ENCODE measurements at places on chromosomes 3 and 15. TPM values are rescaled to one million over a fixed set of nuclear protein-coding genes. Genes with fewer than 3 reads are reported as not detected.

DNA sequence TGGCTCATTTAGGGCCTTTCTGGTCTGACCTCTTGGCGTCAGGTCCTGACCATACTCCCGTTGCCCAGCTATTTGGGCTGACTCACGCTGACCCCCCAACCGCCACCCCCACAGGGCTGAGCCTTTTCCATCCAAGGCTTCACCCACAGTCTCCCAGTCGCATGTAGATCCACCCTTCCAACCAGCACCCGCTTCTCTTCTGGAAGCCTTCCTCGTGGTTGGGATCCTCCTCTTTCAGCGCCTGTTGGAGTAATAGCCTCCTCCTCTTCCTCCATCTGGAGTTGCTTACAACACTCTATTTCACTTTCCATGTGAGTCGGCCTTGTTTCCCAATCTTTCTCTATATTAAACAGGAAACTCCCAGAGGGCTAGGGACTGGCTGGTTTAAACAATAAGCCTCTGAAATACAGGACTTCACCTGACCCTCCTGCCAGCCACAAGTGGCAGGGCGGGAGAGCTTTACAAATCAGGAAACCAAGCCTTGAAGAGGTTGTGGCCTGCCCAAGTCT lies 2.1 kb upstream of the ALAS1 start:
- DNase-seq = no peak

DNA sequence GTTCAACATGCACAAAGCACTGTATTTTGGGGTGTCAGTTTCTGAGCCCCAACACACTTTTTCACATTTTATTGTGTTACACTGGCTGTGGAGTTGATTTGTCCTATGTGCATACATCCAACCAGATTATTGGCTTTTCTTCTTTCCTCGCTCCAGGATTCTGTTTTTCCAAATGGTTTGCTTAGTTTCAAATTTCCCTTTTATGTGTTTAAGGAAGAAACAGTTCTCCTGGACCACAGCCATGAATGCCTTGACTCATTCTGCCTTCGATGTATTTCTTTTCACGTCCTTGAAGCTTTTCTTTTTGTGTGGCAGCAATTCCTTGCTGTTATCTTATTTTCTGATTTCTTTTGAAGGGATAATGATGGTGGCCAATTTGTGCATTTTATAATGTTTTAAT lies 53.8 kb downstream of the CACNA2D3 start:
- DNase-seq = no peak

DNA sequence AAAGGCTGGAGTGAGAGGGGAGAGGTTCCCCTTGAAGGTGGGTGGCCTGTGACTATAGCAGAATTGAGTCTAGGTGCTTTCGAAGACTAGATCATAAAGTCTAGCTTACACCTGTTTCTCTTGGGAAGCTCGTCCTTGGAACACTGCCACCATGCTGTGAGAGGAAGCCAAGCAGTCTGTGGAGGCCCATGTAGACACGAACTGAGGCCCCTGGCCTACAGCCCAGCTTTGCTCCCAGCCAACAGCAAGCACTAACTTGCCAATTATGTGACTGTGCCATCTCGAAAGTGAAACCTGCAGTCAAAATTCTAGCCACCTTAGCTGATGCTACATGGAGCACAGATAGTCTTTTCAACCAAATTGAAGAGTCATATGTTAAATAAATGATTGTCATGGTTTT lies 190.5 kb upstream of the NECTIN3 start:
- DNase-seq = peak; percentile 4

The TEX55 gene
- total RNA-seq = not detected

GRCh38 chr15:69125236-69125635 lies 35.2 kb upstream of the GLCE start:
- DNase-seq = no peak

- no peak for DNase-seq
These were observed 384.2 kb downstream of the CGGBP1 start for GRCh38 chr3:87674397-87675161.

The C3orf22 gene
- total RNA-seq = not detected

DNA sequence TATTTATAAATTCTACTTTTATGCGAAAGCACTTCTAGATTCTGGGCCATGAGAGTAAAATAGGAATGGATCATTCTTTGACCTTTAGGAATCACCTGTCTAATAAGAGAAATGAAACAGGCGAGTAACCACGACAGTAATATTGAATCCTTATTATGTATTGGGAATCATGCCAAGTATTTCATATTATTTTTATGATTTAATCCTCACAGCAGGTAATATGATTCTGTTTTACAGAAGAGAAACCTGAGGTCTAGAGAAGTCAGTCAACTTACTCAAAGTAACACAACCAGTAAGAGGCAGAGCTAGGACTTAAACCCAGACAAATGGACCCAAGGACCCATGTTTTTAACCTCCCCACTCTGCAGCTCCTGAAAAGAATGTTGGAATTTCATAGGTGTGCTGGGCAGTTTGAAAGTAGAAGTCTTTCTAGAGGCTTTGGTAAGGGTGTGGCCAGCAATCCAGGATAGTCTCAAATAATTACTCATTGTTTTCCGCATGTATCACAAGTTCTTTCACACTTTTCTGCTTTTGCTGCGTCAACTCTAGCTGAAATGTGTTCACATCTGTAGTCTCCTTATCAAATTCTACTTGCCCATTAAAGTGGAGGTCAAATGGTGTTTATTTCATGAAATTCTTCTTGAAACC lies 181.7 kb downstream of the TPRG1 start:
- DNase-seq = no peak

The HOMER2 gene
- 51.6 TPM for total RNA-seq

The EEFSEC gene
- 29.4 TPM for total RNA-seq

GRCh38 chr15:25504307-25504706 lies 65.5 kb upstream of the UBE3A start:
- DNase-seq = no peak

Measured in gastrocnemius medialis (tissue), 4 donors.